Stimulated activated CD4-positive, alpha-beta T cell treated with anti-CD3 and anti-CD28 coated beads, TNF-alpha, amount 100 ng/mL, for 1 hour (primary cell): ENCODE measurements at places on chromosomes 16 and 17.

GRCh38 chr17:79789943-79790804 lies 6.7 kb downstream of the CBX8 start:
- DNase-seq, result no peak

- DNase-seq, result no peak
These were observed 37.8 kb upstream of the N4BP1 start for GRCh38 chr16:48647794-48648193.

GRCh38 chr17:17536702-17537101 lies 40.5 kb upstream of the RASD1 start:
- DNase-seq, result no peak

GRCh38 chr16:15055141-15056053 lies 477 bp downstream of the NTAN1 start:
- DNase-seq, result no peak

GRCh38 chr16:54030451-54030850 lies 256.1 kb downstream of the IRX3 start:
- no peak for DNase-seq

GRCh38 chr17:38533241-38533640 lies 72.5 kb downstream of the SRCIN1 start:
- DNase-seq, result no peak
